ENCODE measurements at places on chromosomes 4 and X.
A peak's percentile ranks its signal among the peaks of the same experiment; 100 is the strongest.

DNA sequence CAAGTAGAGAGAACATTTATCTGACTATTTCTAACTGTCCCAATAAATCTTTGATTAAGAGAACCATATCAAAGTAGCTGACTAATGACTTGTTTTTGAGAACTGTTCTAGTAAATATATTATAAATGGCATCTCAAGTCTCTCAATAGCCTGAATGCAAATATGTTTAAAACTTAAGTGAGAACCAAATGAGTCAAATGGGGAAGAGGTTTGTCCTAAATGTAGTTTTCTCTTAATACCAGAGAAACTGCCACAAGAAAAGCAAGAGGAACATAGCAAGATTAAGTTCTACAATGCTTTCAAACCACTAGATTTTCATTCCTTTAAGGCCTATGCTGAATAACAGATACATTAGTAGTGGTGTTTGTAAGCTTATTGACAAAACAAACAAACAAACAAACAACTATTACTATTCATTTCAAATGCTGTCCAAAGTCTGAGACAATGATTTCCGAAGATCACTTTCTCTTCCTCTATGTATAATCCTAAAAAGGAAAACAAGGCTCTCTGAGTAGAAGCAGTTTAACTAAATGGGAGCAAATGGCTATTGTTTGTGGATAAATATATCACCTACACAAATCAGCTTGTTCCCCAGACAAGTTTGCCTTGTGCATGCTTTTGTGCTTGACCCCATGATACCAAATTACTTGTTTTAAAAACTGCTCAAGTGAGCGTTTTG is 408.4 kb upstream of the EMCN start:
- no peak for DNase-seq

- no peak for DNase-seq
Measured at GRCh38 chr4:81599742-81600380, 128.2 kb upstream of the RASGEF1B start.

- DNase-seq, result no peak
Measured at GRCh38 chrX:118655561-118656246, 71.7 kb upstream of the IL13RA1 start.

DNA sequence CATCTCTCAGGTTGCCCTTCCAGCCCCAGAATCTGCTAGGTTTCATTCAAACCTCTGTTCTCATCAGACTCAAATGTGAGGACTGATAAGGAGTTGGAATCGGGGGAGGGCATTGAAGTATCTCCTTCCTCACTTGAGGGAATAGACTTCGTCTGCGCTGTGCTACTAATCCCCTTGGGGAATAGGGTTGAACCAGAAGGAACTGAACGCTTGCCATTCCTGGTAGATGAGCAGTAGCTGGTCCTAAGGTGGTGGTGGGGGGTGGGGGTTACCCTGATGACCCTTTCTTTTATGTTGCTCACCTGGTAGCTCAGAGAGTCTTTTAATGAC is 692 bp upstream of the SLC9A7 start:
- no peak for DNase-seq

- DNase-seq, result no peak
Measured at GRCh38 chrX:30967516-30967915, 78.5 kb upstream of the TAB3 start.

GRCh38 chr4:96194993-96195392 is 355.1 kb downstream of the PDHA2 start:
- no peak for DNase-seq

DNA sequence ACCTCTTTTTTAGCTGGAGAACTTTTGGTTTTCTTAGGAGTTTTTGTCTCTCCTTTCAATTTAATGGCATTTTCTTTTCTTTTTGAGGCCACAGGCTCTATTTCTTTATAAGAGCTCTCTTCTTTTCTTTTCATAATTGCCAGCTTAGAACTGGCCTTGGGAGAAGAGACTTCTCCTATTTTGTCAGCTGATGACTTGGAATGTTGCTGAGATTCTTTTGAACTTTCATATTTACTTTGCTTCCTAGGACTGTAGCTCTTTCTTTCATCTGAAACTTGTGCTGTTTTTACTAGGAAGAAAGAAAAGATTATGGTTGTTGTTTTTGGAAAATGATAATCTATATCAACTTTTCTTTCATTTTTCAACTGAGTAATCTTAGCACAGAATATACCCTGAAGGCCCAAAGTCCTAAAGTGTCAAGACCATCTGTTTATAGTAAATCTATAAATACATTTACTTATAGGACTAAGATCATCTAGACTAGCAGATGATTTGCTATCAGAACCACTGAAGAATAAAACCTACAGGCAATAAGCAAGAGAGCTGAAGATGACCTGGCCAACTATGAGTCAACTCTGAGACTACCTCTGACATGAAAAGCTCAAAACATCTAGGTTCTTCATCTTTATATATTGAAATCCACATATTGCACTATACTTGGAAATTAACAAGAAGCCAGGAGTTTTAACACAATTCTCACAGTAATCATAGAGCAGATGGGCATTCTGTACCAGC is 45.6 kb downstream of the RFC1 start:
- DNase-seq, result no peak

GRCh38 chr4:93199492-93199891 is 629.1 kb upstream of the ATOH1 start:
- DNase-seq, result no peak

- peak; percentile 94 for DNase-seq
Measured at GRCh38 chrX:71111141-71111843, at the start of gene IL2RG. Gene IL2RG (minus strand): TSS chrX:71111577. CDS start chrX:71111539, 38 bp downstream.

DNA sequence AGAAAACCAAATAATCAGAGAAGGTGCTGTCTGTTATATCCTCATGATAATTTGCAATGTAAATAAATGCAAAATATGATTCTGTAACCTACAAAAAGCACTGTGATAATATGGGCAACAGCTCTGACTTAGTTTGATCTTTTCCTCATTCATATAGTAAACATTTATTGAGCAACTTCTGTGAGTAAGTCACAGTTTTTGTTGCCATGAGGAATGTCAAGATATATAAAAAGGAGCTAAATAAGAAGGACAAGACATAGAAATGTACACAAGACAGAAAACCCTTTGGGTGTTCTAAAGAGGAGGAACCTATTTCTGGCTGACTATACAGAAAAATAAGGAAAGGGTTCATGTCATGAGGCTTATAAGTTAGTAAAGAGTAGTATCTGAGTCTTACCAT is 44.3 kb downstream of the ARSJ start:
- DNase-seq, result no peak

- peak; percentile 16 for DNase-seq
Measured at GRCh38 chrX:67692246-67692645, 148.4 kb downstream of the AR start.

GRCh38 chr4:7427361-7427760 is 7.4 kb downstream of the PSAPL1 start:
- no peak for DNase-seq

GRCh38 chr4:33422656-33423055 is 2702.5 kb downstream of the PCDH7 start:
- DNase-seq, result no peak

GRCh38 chr4:171639540-171639939 is 173.7 kb upstream of the GALNTL6 start:
- DNase-seq, result peak; percentile 46

- DNase-seq, result no peak
Measured at GRCh38 chrX:11474576-11474975, 181.4 kb downstream of the AMELX start.

GRCh38 chr4:151605215-151605614 is 155.6 kb downstream of the GATB start:
- DNase-seq, result no peak

GRCh38 chr4:168150420-168151050 is 58.2 kb downstream of the ANXA10 start:
- no peak for DNase-seq

DNA sequence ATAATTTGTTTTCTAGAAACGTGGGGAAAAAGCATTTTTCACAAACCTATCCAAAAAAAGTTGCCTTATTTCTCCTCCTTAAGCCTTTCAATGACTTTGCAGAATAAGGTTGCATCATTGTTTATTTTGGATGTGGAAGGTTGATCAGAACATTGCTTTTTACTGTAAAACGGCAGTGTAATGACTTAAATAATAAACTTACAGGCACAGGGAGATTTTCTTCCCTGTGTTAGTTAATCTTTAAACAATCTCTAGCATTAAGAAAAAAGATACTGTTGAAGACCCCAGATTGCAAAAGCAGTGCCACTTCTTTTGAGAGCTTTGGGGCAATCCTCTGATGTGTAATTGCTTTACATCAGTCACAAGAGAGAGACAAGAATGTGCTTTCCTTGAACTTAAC is 153.4 kb downstream of the ARX start:
- DNase-seq, result no peak

DNA sequence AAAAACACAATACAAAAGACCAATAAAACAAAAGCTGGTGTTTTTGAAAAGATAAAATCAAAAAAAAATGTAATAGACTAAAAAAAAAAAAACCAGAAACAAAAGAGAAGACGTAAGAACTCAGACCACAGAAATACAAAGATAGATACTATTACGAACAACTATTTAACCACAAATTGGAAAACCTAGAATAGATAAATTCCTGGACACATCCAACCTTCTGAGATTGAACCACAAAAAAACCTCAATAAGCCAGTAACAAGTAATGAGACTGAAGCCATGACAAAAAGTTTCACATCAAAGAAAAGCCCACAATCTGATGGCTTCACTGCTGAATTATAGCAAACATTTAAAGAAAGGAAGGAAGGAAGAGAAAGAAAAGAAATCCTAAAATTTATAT is 16.2 kb downstream of the RCHY1 start:
- no peak for DNase-seq

GRCh38 chr4:170666909-170667308 is 577.2 kb upstream of the AADAT start:
- DNase-seq, result no peak

- no peak for DNase-seq
Measured at GRCh38 chr4:101217353-101218031, 129.8 kb downstream of the PPP3CA start.

- no peak for DNase-seq
Measured at GRCh38 chrX:30161043-30161442, 54.3 kb upstream of the MAGEB2 start.

GRCh38 chr4:165748321-165748720 is 124.7 kb upstream of the TLL1 start:
- no peak for DNase-seq

DNA sequence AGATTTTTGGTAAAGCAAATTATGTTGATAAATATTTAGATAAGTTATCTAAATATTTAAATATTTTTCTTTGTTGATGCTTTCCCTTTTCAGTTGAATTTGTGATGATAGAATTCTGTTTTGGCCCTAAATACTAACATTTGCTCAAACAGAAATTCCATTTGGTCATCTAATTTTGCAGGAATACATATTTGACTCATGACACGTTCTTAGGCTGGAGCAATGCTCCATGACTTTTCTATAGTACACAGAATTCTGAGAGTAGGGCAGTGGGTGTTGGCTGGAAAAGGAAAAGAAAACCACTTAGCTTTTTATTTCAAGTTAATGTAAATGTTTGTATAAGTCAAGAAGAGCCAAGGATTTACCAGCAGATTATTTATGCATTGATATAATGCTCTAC is 58.6 kb upstream of the GK2 start:
- DNase-seq, result no peak

- peak; percentile 62 for DNase-seq
Measured at GRCh38 chr4:87108142-87108546, 112.3 kb downstream of the KLHL8 start.

DNA sequence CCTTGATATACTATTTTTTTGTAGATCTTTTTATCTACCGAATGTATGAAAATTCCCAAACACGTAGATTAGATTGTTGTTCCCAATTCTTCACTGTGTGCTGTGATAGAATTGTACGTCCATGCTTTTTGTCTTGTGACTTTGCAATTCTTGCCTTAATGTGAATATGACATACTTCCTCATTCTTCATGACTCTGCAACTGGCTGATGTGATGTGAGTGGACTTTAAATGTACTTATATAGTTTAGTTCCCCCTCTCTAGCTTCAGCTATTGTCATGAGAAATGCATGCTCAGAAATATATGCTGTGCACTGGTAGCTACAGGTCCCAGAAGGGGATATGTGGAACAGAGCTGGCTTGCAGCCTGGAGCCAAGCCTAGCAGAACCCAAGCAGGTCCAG is 89.4 kb downstream of the FTHL17 start:
- no peak for DNase-seq

DNA sequence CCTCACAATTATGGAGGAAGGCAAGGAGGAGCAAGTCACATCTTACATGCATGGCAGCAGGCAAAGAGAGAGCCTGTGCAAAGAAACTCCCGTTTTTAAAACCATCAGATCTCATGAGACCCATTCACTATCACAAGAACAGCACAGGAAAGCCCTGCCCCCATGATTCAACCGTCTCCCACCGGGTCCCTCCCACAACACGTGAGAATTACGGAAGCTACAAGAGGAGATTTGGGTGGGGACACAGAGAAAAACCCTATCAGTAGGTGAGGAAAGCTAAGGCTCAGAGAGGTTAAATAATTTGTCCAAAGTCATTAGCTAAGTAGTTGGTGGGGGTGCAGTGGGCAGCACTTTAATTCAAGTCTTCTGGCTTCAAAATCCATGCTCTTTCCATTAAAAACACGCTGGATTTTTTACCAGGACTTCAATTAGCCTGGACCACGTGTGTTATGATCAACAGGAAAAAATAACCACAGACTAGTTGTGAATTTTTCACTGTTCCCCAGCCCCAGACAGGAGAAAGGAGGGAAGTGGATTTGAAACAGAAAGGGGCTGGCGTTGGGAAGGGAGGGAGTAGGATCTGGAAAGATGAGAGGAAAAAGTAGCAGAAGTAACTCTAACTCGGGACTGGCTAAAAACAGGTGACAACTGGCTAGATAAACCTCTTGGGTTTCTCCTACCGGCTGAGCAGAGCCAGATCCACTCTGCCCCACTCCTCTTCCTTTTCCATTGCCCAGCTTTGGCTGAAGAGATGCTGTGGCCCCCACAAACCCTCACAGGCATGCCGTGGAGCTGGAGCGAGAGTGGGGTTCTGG is 986 bp downstream of the MTMR8 start:
- DNase-seq, result no peak

GRCh38 chrX:86137071-86137470 is 11.2 kb upstream of the DACH2 start:
- DNase-seq, result no peak

DNA sequence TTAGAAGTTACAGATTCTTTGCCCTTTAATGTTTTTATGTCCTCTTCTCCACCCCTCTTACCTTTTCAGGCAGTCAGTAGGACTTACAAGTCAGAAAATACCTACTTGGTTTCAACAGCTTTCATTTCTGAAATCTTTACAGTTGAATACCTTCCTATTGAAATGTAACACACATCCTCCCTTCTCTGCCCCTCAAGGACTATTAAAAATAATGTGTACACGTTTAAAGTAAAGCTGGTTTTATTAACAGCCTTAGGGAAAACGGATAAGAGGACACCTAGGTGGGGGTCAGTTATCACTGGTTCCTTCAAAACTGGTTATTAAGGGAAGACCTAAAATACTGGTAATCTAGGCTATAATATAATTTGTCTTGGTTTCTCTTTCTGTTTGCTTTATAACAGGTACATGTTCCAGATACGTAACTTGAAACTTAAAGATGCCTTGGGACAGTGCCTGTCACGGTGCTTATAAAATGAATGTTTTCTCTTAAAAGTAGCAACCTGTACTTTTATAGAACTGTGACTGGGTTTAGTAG is 1.8 kb downstream of the CCSER1 start:
- DNase-seq, result no peak
